ENCODE measurements at places on chromosomes 2 and 18. TPM values are rescaled to one million over a fixed set of nuclear protein-coding genes. Genes with fewer than 3 reads are reported as not detected.

SERPINB12 gene
- total RNA-seq = not detected

C2orf80 gene
- not detected for total RNA-seq

- peaks cover 60% of the 10 kb centered on the region for H3K36me3 ChIP-seq
- H3K27ac ChIP-seq = peak overlapping the region; percentile 63
- peaks cover 37% of the 10 kb centered on the region for H3K4me1 ChIP-seq
- peak overlapping the region; percentile 42 for H3K4me3 ChIP-seq
These were observed 18.4 kb upstream of the WIPF1 start for GRCh38 chr2:174615871-174616436.

DNA sequence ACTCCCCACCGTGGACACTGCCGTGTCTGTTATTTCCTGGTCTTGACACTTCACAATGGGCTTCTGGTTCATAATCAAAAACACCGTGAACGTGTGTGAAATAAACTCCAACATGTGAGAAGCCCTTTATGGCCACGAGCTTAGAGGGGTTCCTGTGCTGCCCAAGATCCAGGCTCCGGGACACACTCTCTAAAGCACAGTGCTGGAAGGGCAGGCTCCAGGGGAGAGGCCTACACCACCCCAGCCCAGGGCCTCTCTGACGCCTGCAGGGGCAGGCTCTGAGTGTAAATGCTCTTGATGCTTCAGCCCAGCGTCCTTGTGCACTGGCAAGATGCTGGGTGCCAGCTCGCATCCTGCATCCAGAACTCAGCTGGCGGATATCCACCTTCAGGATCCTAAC is 13.7 kb downstream of the CHST10 start:
- no peaks in the 10 kb centered on the region for H3K36me3 ChIP-seq
- no peak overlapping the region for H3K4me3 ChIP-seq
- no peaks in the 10 kb centered on the region for H3K4me1 ChIP-seq
- H3K27ac ChIP-seq = no peak overlapping the region
- DNase-seq = no peak

DNA sequence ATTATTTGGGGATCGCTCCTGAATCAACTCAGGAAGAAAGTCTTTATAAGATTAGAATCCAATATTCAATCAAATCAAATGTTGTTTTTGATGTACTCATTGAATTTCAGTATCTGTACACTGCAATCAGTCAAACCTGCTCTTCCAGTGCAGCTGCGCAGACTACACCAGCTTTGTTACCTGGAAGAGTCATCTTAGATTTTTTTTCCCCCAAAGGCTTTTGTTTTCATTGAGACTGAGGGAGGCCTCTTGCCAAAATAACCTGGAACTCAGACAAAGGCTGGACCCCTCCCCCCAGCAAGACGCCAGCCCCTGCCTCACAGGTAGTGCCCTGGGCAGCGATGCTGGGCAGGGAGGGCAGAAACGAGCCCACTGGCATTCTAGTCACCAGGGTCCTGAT is 74.8 kb downstream of the ARHGEF4 start:
- no peak overlapping the region for H3K27ac ChIP-seq
- H3K36me3 ChIP-seq = no peaks in the 10 kb centered on the region
- H3K27me3 ChIP-seq = peaks cover 16% of the 10 kb centered on the region
- no peak overlapping the region for H3K4me3 ChIP-seq
- no peak for DNase-seq

DNA sequence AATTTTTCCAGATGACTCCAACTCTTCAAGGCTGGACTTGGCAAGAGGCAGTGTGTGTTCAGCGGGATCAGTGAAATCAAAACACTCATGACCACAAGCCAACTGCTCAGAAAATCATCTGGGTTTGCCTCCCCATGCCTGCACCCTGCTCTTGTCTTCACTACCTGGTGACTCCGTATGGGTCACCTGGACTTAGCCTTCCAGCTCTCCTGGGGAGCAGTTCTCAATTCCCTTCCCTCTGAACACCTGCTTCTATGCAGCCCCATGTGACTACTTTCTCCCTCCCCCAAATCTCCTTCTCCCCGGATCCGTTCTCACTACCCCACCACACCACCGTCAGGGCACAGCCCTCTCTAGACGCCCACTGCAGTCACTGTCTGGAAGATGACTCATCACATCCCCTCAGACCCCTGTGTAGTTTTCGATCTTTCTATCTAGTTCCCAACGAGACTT is 130.2 kb upstream of the ID2 start:
- DNase-seq = no peak
- H3K27me3 ChIP-seq = peaks cover 4% of the 10 kb centered on the region
- no peaks in the 10 kb centered on the region for H3K36me3 ChIP-seq
- H3K4me3 ChIP-seq = no peak overlapping the region

DNA sequence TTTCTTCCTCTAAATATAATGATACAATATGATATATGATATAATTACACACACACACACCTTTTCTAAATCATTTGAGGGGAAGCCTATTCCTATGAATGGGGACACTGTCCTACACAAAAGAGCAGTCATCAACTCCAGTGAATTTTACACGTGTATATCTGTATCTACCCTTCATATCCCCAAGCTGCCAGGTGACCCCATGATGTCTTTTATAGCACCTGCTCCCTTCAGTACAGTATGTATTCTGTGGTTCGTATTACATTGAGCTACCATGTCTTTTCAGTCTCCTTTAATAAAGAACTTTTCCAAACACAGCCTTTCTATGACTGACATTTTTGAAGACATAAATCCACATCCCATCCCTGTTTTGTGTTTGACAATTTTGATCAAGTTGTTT is 19.0 kb downstream of the TBC1D8 start:
- no peak overlapping the region for H3K4me3 ChIP-seq
- H3K4me1 ChIP-seq = no peaks in the 10 kb centered on the region
- no peak overlapping the region for H3K27ac ChIP-seq
- H3K36me3 ChIP-seq = no peaks in the 10 kb centered on the region
- peaks cover 2% of the 10 kb centered on the region for H3K27me3 ChIP-seq
- DNase-seq = no peak
